B cell (primary cell): ENCODE measurements at places on chromosomes 6 and 20. TPM values are rescaled to one million over a fixed set of nuclear protein-coding genes. Genes with fewer than 3 reads are reported as not detected.

GRCh38 chr6:108947114-108947854 is 99.1 kb downstream of the ARMC2 start:
- no peak overlapping the region for H3K27ac ChIP-seq
- no peaks in the 10 kb centered on the region for H3K36me3 ChIP-seq
- H3K27me3 ChIP-seq, result no peaks in the 10 kb centered on the region
- no peak overlapping the region for H3K4me3 ChIP-seq
- peaks cover 26% of the 10 kb centered on the region for H3K4me1 ChIP-seq

- no peak overlapping the region for H3K4me3 ChIP-seq
- H3K4me1 ChIP-seq, result peaks cover 3% of the 10 kb centered on the region
- H3K36me3 ChIP-seq, result no peaks in the 10 kb centered on the region
- H3K27me3 ChIP-seq, result no peaks in the 10 kb centered on the region
- no peak for DNase-seq
- no peak overlapping the region for H3K27ac ChIP-seq
Observed at GRCh38 chr20:10513931-10514575, 78.9 kb downstream of the SLX4IP start.

The SYCP2L gene
- not detected in 2 replicates for total RNA-seq

The NKAPL gene
- total RNA-seq, result 0.52 and 0.66 TPM in 2 replicates

DNA sequence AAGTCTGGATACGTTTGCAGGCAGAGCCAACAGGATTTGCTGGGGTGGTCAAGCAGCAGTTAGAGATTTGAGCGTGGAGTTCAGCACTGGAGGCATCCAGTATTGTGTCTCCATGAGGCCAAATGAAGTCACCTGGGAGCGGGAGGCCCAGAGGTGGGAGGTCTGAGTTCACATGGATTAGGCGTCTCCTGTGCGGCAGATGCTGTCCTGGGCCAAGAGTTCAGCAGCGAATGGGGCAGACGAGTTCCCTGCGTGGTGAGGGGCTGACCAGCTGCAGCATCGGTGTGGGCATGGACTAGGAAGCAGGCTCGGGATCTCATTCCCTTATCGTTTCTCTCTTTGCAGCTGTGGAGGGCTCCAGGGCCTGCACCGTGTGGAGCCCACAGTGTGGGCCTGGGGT is 66.2 kb downstream of the BCAS4 start:
- H3K27me3 ChIP-seq, result no peaks in the 10 kb centered on the region
- peaks cover 40% of the 10 kb centered on the region for H3K36me3 ChIP-seq
- H3K27ac ChIP-seq, result no peak overlapping the region
- peaks cover 5% of the 10 kb centered on the region for H3K4me1 ChIP-seq
- DNase-seq, result no peak
- H3K4me3 ChIP-seq, result no peak overlapping the region

- H3K4me1 ChIP-seq, result peaks cover 15% of the 10 kb centered on the region
- H3K36me3 ChIP-seq, result no peaks in the 10 kb centered on the region
- H3K4me3 ChIP-seq, result no peak overlapping the region
- H3K27me3 ChIP-seq, result no peaks in the 10 kb centered on the region
- H3K27ac ChIP-seq, result no peak overlapping the region
Observed at GRCh38 chr6:7959453-7959852, 48.9 kb upstream of the TXNDC5 start.

The ADGRF5 gene
- not detected in 2 replicates for total RNA-seq

- H3K4me1 ChIP-seq, result no peaks in the 10 kb centered on the region
- no peaks in the 10 kb centered on the region for H3K36me3 ChIP-seq
- DNase-seq, result no peak
- H3K4me3 ChIP-seq, result no peak overlapping the region
- no peak overlapping the region for H3K27ac ChIP-seq
Observed at GRCh38 chr6:37139230-37139962, 30.6 kb upstream of the PIM1 start.

The EFCAB8 gene
- 2.3 and 3.8 TPM in 2 replicates for total RNA-seq

GRCh38 chr6:141981190-141981589 is 151.5 kb upstream of the GJE1 start:
- H3K36me3 ChIP-seq, result no peaks in the 10 kb centered on the region
- no peak overlapping the region for H3K4me3 ChIP-seq
- no peak for DNase-seq
- H3K4me1 ChIP-seq, result no peaks in the 10 kb centered on the region
- no peaks in the 10 kb centered on the region for H3K27me3 ChIP-seq

DNA sequence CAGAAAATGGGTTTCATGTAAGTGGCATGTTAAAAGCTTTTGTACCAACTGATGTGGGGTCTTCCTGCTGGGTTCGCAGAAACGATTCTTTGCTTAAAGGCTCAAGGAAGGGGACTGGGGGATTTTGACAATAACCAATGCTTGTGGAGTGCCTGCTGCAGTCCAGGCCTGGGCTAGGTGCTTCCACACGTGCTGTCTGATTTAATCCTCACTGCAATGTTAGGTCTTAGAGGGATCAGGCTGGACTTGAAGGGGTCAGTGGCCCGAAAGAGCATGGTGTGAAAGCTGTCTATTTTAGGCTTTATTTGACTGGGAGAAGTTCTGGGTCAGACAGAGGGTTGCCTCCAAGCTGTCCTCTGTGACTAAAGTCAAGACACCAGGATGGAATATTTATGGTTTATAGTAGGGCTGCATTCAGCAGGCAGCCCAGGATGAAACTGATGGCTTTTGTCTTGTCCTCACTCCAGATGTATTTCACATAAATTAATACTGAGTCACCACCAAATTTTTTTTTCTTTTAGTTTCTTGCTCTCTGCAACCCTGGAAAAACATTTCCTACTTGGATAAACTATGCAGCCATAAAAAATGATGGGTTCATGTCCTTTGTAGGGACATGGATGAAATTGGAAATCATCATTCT is 219.1 kb downstream of the ZMYND8 start:
- H3K4me3 ChIP-seq, result no peak overlapping the region
- no peaks in the 10 kb centered on the region for H3K36me3 ChIP-seq
- H3K27me3 ChIP-seq, result no peaks in the 10 kb centered on the region
- H3K4me1 ChIP-seq, result no peaks in the 10 kb centered on the region
- no peak for DNase-seq

The FAXC gene
- not detected in 2 replicates for total RNA-seq
